ENCODE measurements at places on chromosomes 4 and X.

DNA sequence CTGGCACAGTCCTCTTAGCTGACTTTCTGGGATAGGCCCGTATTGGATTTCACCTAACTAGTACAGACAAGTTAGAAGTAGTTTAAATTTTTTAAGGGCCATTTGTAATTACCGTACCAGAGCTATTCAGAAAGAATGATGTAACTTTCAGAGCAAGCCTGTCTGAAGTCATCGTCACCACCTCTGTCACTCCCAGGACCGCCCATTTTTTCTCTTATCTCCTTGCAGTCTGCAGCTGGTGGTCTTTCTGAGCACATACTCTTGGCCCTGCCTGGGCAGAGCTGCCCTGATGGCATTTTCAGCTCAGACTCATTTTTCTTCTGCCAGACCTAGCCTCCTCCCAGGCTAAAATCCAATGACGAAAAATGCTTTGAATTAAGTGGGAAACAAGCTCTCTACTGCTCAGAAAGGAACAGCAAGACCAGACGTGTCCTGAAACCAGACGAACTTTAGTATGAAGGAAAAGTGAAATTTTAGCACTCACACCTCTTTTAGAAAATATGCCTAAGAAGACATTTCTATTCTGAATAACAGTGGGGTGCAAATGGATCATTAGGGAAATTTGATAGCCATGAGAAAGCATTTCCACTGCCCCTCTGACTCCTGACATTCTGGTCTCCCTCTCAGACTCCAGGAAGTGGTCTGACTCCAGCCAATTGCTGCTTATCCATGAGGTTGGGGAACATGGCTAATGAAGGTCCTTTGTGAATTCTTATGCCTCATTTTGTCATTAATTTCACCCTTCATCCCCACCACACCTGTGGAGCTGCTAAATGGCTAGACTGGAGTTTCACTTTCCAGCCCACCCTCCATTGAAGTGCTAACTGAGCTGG is 162.4 kb upstream of the GYPA start:
- DNase-seq, result no peak

- DNase-seq, result no peak
Measured at GRCh38 chrX:68880846-68881552, 52.2 kb downstream of the EFNB1 start.

DNA sequence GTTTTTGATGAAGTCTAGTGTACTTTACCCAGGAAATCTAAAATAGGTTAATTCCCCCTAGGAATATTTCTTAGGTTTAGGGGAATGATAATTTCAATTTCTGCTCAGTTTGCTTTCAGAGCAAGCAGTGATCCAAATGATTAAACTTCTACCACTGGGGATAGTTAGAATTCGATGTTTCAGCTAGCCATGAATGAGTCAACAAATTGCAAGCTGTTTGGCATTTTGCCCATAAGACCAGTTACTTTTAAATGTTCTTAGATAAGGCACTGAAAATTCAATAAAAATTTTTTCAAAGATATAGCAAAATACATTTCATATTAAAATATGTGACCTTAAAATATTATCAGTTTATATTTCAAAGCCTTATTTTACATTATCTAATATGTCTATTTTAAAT is 993.6 kb downstream of the ARAP2 start:
- DNase-seq, result no peak

DNA sequence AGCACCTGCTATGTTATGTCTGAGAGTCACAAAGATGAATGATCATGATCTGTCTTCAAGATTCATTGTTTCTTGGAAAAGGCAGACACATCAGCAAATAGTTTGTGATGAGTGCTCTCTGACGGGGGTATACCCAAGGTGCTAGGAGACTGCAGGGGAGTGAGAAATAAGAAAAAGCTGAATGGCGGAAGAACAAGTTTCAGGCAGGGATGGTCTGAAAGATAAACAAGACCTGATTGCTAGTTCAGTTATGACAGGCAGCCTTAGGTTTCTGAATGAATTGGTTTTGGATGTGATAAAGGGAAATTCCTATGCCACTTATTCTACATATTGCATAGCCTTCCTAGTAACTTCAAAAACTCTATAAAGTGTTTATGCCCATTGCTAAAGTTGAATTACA is 327.0 kb upstream of the DKK2 start:
- DNase-seq, result no peak

GRCh38 chr4:135319685-135320084 is 1118.1 kb upstream of the PABPC4L start:
- DNase-seq, result no peak

DNA sequence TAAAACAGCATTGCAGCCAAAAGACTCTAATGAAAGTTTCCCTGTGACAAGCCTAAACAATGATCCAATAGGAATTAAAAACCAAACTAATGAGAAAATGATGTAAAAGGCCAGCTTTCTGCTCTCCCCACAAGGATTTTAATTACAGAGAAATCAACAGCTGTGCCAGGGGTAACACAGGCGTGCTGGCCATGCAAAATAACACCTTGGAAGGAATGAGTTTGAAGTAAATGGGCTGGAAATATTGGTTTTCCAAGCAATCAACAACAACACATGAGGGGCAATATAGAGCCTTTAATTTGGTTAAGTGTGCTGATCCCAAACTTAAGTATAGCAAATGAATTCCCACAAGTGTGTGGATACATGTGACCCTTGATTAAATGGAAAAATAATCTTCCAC is 56.9 kb downstream of the NDNF start:
- DNase-seq, result no peak

DNA sequence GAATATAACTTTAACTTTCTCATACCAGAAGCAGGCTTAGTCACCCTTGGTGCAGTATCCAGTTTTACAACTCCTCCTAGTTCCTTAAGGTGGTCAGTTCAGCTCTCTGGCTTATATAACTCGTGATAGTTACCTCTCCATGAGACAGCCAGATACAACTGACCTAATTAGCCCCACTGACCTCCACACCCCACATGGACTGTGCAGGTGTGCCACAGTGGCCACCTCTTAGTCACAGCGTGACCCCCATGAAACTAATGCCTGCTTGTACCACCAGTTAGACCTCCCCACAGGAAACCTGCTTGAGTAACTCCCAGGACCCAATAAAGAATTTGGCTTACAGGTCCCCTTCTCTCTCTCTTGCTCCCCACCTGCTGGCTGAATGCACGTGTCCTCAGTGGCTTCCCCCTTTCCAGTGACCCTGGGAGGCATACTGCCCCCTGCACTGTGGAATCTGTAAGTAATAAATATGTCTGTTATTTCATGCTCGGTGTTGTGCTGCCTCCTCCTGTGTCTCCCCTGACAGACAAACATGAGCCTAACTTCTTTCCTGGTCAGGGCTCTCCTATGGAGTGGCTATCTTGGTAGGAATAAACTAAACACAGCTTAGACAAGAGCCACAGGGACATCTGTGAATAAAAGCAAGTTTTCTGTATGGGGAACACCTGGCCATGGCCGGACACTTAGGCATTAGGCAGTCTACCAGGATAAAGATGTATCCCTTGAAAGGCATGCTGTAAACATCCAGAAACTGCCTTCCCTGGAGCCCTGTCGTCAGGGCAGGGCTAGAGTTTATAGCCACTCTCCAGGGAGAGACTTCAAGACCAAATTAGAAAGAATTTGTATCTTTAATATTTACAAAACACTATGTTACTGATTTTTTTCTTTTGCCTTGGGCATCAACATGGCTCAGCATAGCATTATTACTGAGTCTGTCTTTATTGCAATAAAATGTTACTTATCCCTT is 209.7 kb upstream of the BOD1L1 start:
- DNase-seq, result no peak

GRCh38 chrX:97089116-97089515 is 205.4 kb downstream of the RPA4 start:
- no peak for DNase-seq

DNA sequence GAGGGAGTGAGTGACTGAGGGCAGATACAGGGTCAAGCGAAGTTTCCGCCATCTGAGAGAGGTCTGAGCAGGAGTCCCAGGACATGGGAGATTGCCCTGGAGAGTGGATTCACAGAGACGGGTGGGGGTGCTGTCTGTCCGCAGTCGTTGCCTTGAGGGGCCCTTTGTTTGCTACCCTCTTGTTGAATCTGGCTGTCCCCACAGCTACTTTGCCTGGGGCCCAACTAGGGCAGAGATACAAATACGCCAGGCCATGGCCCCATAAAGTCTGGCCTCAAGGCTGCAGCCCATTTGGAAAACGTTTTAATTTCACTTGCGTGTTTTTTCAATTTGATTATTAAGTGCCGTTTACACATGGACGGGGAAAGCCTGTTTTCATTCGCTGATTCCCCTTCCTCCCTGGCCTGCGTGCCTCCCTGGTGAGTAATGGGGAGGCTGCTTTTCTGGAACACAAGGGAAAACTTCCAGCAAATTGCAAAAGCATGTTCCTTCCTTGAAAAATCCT is 134.4 kb downstream of the SMIM20 start:
- DNase-seq, result no peak

- DNase-seq, result no peak
Measured at GRCh38 chr4:183155450-183156184, 56.6 kb downstream of the WWC2 start.

DNA sequence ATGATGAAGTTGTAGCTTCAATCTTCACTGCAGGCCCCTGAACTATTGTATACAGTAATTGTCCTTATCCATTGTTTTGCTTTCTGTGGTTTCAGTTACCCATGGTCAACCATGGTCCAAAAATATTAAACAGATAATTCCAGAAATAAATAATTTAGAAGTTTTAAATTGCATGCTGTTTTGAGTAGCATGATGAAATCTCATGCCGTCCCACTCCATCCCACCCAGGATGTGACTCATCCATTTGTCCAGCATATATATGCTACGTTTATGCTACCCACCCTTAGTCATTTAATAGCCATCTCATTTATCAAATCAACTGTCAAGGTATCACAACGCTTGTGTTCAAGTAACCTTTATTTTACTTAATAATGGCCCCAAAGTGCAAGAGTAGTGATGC is 34.5 kb downstream of the IQCM start:
- DNase-seq, result no peak

- no peak for DNase-seq
Measured at GRCh38 chr4:73396993-73397972, 6.8 kb upstream of the ALB start.

GRCh38 chrX:114073926-114074325 is 510.0 kb upstream of the HTR2C start:
- DNase-seq, result no peak

DNA sequence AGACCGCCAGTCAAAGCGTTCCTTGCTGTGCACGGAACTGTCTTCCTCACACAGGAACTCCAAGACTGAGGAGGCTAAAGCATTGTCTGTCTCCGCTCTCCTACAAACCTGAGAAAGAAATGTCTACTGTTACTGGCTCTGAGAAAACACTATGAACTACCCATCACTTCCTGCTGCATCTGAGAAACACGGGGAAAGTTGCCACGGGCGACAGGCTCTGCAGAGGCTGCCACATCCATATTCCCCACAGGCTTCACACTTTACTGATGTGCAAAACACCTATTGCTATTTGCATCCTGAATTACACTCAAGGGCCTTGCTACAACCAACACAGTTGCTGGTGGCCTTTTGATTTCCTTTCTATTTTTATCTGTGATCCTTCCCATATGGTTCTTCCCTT is 59.0 kb downstream of the AFAP1 start:
- DNase-seq, result no peak

- DNase-seq, result no peak
Measured at GRCh38 chr4:115366390-115366789, 253.0 kb upstream of the NDST4 start.

- DNase-seq, result no peak
Measured at GRCh38 chrX:2894885-2895292, 34.2 kb downstream of the ARSD start.

GRCh38 chr4:103429283-103429682 is 231.1 kb upstream of the CENPE start:
- peak; percentile 9 for DNase-seq

GRCh38 chrX:97909245-97909644 is 1025.5 kb downstream of the RPA4 start:
- no peak for DNase-seq

GRCh38 chr4:15003401-15003890 is 1.2 kb downstream of the CPEB2 start:
- peak; percentile 50 for DNase-seq

DNA sequence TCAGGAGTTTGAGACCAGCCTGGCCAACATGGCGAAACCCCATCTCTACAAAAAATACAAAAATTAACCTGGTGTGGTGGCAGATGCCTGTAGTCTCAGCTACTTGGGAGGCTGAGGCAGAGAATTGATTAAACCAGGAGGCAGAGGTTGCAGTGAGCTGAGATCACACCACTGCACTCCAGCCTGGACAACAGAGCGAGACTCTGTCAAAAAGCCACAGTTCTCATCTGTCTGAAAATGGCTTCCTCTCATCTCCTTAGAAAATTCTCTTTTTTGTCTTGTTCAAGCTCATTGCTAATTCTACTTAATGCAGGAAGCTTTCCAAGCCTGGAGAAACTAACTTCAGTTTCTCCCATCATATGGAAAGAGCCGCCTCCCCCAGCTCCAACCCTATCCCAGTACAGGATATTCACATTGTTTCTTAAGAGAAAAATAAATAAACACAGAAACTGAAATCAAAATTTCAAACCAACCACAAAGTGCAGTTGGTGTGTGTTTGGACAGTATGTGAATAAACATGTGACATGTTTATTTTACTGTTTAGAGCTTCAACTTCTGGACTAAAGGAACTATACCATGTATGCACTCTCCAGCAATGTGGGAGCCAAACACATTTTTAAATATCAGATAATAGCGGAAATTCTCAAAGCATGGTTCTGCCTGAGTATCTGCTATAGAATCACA is 55.0 kb upstream of the GAB1 start:
- no peak for DNase-seq

GRCh38 chr4:4227510-4228355 is 1.0 kb upstream of the OTOP1 start:
- DNase-seq, result no peak

GRCh38 chr4:73421708-73422457 is 14.1 kb upstream of the AFP start:
- DNase-seq, result no peak

- no peak for DNase-seq
Measured at GRCh38 chrX:154371789-154372300, 2.6 kb downstream of the FLNA start.

GRCh38 chr4:81827577-81828202 is 356.0 kb upstream of the RASGEF1B start:
- DNase-seq, result peak; percentile 84

GRCh38 chr4:156945532-156945931 is 26.1 kb downstream of the PDGFC start:
- DNase-seq, result no peak

GRCh38 chr4:69832326-69833030 is 27.5 kb downstream of the SULT1E1 start:
- no peak for DNase-seq

DNA sequence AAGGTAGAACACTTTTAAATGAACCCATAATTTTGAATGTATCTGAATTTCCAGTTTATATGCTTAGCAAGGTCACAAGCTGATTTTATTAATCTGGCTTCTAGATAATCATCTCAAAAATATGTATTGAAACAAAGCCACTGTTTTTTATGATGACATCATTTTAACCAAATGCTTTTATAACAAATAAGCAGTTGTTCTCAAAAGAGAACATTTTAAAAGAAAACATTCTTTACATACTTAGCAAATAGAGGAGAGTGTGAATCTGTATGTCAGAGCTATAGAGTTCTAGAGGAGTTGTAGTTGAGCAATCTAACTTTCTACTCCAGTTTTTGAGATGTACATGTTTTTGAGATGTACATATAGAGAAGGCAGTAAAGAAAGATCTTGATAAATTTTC is 42.5 kb downstream of the LAMP2 start:
- DNase-seq, result no peak

GRCh38 chr4:182589100-182589499 is 328.1 kb downstream of the DCTD start:
- no peak for DNase-seq

GRCh38 chr4:98909646-98910401 is 19.1 kb downstream of the EIF4E start:
- no peak for DNase-seq
